PC-3 (cell line): ENCODE measurements at places on chromosomes 12 and 14.

GRCh38 chr14:76774821-76775694 is 13.8 kb downstream of the VASH1 start:
- DNase-seq, result no peak

DNA sequence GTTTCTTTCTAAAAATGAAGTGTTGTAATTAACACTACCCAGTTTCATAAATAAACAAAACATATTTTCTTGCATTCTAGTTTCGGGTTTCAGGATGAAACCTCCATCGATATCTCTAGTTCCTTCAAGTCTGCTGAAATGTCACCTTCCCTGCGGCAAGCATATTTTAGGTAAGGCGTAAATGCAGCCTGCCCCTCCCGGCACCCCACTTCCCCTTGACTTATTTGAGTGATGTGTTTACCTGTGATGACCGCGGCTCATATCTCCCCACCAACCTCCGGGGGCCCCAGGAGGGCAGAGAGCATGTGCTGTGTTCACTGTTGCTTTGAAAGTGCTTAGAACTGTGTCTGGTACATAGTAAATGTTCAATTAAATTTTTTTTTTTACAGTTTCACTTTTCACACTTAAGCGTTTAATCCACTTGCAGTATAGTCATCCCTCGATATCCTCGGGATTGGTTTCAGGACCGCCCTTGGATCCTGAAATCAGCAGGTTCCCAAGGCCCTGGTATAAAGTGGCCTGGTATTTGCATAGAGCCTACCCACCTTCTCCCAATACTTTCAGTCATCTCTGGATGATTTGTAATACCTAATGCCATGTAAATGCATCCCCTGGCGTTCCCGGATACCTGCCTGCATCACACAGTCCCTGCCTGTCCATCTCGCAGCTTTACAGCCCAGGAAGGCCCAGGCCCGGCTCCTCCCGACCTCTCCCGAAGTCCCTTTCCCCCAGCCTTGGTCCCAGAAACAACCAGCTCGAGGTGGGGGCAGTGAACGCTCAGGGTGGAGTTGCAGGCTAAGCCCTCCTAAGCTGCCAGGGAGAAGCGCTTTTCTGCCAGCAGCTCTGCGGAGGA is 40.2 kb upstream of the FBRSL1 start:
- DNase-seq, result no peak

GRCh38 chr14:104822821-104823615 is 22.1 kb downstream of the ZBTB42 start:
- no peak for DNase-seq

DNA sequence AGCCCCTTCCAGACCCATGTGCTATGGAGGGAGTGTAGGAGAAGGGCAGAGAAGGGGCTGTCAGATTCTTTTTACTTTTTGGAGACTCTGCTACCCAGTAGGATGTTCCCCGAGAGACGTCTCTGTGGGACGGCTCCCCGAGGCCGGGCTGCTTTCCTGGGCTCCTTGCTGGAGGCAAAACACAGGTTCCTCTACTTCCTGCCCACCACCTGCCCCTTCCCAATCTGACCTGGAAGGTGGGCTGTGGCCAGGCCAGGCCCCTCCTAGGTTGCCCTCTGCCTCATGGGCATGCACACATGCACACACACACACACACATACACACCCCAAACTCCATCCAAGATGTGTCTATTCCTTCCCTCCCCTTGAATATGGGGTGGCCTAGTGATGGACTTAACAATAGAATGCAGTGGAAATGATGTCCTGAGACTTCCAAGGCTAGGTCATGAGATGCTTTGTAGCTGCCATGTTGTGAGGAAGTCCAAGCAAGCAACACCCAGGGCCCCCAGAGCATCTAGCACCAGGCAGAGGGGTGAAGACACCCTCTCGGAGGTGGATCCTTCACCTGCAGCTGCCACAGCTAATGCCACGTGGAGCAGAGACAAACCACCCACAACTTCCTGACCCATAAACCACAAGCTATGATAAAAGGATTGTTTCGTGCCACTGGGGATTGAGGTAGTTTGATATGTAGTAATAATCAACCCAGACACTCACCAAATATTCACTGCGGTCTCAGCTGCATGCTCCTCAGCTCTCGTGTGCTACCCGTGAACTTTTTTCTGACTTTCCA is 1.6 kb upstream of the ASB2 start:
- DNase-seq, result no peak

- no peak for DNase-seq
These were observed 73.7 kb downstream of the BBS10 start for GRCh38 chr12:76274420-76275083.

DNA sequence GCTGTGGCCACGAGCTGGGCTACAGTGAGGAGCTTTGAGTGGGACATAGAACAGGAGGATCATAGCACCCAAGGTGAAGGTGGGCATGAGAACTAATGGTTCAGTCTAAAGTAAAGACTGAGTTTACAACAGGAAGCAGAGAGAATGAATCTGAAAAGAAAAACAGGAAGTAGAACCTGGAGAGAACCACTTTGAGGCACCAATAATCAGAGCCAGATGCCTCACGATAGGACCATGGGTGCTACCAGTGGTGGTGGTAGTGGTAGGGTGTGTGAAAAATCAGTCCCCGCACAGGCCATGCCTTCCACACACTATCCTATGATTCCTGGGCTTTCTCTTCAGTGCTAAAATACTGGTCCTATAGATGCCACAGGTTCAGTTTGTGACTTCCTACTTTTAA is 293.6 kb downstream of the AKAP6 start:
- no peak for DNase-seq

DNA sequence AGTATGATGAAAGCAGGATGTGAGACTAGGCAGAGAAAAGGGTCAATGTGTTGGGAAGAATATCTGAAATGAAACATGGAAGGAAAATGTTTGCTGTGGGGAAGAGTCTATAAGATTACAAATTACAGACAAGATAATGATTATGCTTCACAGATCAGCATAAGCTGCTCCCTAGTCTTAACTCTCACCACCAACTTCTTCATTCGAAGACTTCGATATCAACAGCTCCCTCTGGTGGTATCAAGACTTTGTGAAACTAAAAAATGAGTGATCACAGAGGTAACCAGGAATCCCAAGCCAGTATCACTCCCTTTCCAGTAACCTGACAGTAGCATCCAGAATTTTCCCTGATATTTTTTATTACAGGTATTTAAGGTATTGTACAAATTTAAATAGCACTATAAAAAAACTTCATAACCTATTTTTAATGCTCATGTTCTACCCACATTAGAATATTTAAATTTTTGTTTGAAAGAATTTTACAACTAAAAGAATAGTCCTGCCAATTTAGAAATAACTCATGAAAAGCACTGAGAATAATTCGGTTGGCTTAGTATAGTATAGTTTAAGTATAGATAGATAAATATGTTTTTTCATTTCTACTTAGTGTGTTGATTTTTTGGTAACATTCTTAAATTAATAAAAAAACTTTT is 84.4 kb downstream of the C2CD5 start:
- peak; percentile 75 for DNase-seq

DNA sequence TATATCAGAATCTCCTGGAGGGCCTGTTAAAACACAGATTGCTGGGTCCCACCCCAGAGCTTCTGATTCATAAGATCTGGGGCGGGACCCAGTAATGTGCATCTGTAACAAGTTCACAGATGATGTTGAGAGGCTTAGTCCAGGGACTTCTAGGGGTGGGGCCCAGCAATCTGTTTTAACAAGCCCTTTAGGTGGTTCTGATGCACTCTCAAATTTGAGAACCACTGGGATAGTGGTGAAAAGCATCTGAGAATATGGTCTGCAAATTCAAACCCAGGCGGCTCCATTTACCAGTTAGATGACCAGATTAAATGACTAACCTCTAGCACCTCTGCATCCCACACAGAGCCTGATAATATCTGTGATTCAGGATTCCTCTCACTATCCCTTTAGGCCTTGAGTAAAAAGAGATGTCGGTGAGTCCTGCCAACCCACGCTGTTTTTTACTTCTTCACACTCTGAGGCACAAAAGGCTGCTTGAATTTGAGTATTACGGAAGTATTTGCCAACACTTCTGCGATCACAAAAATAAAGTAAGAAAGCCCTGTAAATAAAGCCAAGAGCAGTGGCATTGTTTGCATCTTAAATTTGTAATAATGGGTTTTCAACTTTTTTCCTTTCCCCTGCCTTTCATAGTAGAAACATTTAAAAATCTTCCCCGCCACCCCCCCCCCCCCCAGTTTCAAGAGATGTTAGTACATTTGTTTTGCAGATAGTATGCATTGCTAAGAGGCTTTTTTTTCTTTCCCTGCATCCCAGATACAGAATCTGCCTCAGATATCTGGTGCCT is 1.8 kb upstream of the FRS2 start:
- no peak for DNase-seq

DNA sequence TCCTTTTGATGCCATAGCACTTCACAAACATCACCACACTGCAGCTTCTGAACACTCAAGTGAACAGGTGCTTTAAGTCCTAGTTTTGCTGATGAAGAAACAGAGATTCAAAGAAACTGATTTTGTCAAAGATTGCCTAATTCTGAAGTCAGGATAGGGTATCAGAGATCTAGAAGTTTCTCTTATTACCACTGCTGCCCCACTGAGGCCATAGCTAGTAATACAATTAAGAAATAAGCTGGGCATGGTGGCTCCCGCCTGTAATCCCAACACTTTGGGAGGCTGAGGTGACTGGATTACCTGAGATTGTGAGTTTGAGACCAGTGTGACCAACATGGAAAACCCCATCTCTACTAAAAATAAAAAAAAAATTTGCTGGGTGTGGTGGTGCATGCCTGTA is 458.3 kb upstream of the SEL1L start:
- peak; percentile 14 for DNase-seq
